ENCODE measurements at places on chromosomes 16 and 17.

DNA sequence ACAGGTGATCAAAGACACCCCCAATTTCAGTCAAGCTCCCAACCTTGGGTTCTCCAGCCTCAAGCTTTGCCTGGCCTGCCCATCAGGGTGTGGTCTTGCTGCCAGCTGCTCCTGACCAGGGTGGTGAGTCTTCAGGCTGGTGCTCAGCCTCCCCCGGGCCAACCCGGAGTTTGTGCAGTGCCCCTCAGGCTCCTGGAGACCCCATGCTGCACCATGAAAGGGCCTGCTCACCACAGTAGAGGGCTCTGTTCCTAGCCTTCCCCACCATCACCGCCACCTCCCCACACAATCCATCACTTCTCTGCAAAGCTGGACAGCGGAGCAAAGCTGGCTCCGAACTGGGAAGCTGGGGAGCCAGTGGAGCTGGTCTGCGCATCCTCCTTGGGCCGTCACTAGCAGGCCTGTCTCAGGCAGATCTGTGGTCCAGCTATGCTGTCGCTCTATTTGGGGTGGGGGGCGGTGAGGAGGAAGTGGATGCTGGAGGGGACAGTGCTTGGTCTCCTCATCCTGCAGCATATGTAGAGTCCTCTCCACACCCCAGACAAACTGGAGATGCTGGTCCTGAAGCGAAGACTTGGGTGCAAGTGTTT, 88.5 kb upstream of the RPL38 start:
- no peak for DNase-seq

- no peak for DNase-seq
These were observed 37.3 kb downstream of the TSC2 start for GRCh38 chr16:2084895-2085625.

- no peak for DNase-seq
These were observed 73.2 kb upstream of the MRTFB start for GRCh38 chr16:13997933-13998332.

DNA sequence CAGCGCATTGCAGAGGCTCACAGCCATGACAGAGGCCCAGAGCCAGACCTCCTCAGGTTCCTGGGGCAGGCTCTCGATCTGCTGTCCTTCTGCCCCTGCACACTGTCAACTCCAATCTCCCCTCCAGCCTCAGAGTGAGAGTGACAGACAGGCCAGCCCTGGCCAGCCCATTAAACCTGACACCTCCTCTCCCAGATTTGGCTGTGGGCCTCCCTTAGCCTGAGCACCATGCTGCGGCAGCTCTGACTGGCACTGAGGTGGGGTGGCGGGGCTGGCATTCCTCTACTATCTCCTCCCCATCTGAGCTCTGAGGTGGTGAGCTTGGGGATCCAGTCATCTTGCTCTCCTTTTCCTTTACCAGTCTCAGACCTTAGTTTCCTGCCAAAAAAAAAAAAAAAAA, 15.5 kb upstream of the C1QL1 start:
- DNase-seq, result no peak

GRCh38 chr17:74512624-74513091, 18.6 kb downstream of the CD300LB start:
- no peak for DNase-seq

DNA sequence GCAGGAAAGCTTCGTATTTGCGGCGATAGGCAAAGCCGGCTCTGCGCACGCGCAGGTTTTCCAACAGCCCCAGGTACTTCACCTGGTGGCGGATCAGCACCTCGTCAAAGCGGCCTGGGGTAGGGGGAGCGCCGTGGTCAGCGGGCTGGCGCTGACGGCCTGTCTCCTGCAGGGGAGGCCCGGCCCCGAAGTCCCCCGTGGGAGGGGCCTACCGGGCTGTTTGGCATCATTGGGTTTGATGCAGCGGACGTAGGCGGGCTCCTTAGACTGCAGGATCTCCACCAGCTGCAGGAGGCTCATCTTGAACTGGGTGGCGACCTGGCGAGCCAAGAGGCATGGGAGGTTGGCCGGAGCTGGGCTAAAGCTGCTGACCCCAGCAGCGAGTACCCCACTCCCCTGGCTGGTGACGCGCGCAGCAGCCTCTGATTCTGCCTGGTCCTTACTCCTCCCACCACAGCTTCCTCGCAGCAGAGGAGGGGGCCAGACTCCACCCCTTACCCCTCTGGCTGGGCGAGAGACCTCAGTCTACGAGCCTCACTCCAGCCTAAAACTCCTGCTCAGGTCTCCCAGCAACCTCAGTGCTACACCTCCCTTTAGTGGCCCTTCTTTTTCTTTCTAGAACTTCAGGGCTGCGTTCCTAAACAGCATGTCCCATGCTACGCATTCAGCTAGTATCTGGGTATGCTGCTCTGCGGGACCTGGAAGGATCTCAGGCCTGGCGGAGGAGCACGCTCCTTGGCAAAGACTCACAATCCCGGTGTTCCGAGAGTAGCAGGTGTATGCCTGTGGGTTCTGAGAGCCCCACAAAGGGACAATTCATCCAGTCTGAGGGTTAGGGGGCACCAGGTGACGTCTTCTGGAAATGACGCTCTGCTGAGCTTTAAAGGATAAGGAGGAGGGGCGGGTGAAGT, 16.1 kb upstream of the CRK start:
- no peak for DNase-seq

DNA sequence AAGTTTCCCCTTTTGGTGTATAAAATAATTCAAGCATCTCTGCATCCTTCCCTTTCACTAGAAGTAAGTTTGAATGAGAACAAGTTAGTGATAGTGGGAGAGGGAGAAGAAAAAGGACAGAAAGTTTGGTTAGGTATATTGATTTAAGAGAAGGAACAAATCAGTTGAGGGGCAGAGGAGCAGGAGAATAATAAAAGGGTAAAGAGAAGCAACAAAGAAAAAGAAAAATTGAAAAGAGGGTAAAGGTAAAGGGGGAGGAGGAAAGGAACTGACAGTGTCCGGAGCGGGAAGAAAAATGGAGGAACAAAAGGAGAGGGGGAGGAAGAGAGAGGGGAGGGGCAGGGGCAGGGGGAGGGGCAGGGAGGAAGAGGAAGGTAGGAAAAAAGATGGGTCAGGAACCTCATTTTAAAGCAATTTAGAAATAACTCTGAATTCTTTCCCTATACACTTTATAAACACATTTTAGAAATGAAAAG, 6.3 kb upstream of the IGF2BP1 start:
- DNase-seq, result no peak

DNA sequence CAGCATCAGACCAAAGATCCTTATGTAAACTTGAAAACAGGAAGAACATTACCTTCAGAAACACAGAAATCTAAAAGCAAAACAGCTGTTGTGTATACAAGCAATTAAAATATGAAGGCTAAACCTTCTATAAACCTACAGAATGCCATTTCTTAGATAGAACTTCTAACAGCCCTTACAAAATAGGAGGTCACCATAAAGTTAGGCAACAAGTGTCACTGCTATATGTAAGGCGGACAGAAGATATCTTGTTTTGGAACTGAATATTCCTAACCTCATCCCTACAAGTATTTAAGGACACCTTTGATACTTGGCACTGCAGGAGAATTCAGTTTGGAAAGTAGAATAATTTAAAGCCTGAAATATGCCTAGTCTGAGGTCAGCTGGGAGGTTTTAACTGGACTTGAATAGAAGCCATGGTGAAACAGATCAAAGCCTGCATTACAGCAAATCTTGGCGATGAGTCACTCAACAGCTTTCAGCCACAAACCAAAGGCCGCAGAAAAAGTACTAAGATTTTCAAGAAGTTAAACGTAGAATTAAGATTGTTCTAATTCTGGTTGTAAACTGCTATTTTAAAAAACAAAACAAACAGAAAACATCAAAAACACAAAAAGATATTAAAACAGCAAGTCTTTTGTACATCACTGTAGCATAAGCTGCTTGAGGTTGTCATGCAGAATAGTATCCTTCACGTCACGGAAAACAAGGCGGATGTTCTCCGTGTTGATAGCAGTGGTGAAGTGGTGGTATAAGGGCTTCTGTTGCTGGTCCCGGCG, 42.7 kb downstream of the GNA13 start:
- peak; percentile 95 for DNase-seq

DNA sequence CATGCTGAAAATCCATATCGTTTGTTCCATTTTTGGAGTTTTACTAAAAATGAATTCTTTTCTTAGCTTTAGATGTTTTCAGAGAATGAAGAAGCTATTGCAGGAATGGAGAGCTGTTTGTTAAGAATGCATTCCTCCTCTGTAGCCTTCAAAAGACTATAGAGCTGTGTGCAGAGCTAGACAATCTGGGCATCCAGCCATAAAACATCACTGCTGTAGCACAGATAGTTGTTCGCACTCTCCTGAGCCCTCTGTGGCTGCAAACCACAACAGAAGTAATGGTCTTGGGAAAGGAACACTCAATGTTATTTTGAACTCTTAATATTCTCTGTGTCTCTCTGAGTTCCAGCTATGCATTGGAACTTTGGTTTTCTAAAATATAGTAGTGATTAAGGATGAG, 4.9 kb downstream of the TNRC6C start:
- peak; percentile 97 for DNase-seq

DNA sequence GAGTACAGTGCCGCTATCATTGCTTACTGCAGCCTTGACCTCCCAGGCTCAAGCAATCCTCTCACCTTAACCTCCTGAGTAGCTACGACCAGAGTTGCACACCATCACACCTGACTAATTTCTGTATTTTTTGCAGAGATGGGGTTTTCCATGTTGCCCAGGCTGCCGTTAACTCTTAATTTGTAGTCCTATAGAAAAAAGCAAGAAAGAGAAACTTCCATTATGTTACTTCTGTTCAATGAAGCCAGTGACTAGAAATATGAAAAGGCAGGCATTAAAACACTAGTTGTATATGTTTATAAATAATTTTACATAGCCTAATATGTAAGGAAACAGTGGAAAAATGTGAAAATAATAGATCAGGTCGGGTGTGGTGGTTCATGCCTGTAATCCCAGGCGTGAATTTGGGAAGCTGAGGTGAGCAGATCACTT, 9.7 kb downstream of the RAD51C start:
- no peak for DNase-seq

DNA sequence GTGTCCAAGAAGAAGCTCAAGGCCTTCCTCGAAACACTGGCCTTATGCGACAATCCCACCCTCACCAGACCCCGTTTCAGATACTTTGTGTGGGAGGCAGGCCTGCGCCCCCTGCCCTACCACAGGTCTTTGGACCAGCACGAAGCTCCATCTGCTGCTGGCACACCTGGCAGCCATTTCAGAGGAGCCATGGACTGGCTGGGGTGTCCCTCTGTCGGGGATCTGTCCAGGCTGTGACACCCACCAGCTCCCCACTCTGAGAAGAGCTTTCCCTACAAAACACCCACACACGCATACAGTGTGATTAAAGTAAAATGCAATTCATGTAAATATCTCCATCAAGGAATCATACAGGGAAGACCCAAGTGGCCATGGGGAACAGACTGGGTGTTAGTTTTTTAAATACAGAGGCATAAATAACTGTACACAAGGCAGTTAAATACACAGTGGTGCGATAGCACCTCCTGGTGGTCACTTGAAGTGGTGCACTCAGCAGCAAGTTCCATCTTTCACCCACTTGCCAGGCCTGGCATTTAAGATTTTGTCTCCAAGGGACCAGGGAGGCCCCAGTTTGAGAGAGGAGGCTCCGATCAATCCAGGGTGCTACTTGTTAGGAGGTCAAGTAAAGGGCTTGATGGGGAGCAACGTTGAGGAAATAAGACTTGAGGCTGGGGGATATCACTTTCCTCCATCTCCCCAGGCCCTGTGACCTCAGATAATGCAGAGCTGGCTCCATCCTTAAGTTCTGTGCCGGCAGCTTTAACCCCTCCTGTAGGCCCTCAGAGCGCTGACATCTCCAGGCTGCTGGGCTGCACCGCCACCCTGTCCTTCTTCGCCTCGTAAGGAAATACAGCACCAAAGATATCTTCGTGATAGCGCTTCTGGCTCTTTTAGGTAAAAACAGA, 43.6 kb downstream of the NOS2 start:
- DNase-seq, result peak; percentile 52

DNA sequence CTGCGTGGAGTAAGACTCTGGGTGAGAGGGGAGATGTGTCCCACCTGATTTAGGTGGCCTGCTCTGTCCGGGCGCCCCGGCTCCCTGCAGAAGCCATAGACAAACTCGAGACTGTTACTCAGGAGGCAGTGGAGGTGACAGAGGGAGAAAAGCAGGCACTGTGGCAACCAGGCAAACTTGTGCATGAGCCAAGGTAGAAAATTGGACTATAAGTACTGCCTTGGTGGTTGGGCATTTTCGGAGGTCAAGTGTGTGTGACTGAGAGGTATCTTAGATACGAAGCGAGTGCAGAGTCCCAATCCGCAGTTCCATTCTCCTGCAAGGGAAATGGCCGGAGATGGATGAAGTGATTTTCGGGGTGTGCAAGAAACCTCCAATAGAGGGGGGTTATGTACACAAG, 27.1 kb upstream of the SPACA3 start:
- no peak for DNase-seq

GRCh38 chr17:9536061-9536460, 39.6 kb downstream of the STX8 start:
- peak; percentile 17 for DNase-seq

GRCh38 chr17:9519583-9520272, 55.9 kb downstream of the STX8 start:
- no peak for DNase-seq

- DNase-seq, result no peak
These were observed 9.9 kb downstream of the HEXIM2 start for GRCh38 chr17:45171338-45172231.

DNA sequence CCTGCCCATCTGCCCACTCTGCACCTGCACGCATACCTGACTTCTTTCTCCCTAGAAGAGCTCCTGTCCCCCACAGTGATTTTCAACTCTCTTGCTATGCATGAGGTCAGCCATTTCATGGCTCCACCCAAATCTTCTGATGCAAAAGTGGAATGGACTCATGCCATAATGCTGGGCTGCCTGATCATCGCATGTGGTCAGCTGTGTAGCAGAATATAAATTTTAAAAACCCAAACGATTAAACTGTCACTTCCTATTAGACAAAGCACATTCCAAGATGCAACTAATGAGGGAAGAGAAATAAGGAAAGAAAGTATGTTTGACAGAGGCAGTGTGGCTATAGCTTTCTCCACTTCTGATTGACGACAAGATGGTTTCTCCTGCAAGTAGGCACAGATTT, 26.1 kb downstream of the GRIN2A start:
- no peak for DNase-seq

DNA sequence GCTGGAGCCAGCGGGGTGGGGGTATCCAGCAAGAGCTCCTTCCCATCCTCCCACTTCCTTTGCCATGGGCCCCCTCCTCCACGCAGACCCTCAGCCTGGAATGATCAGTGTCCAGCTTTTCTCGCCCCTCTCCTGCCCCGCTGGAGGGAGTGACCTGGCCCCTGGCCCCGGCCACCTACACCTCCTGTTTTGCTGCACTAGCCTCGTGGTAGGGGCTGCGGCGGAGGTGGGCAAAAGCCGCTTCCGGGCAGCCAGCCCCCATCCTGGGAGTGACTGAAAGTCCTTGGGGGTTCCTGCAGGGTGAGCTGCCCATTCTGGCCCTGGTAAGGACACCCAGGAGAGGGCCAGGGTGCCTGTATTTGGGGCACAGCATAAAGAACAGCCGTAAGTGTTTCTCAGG, 295.7 kb downstream of the SEC14L1 start:
- no peak for DNase-seq

Data from iris pigment epithelial cell (primary cell).